Activated CD4-positive, alpha-beta T cell treated with anti-CD3 and anti-CD28 coated beads, Interleukin-2, Interleukin-6, amounts not matched to agents 100 ng/mL and 50 ng/mL, durations not matched to agents 16 hours and 8 hours (primary cell): ENCODE measurements at places on chromosomes 6 and 20.

DNA sequence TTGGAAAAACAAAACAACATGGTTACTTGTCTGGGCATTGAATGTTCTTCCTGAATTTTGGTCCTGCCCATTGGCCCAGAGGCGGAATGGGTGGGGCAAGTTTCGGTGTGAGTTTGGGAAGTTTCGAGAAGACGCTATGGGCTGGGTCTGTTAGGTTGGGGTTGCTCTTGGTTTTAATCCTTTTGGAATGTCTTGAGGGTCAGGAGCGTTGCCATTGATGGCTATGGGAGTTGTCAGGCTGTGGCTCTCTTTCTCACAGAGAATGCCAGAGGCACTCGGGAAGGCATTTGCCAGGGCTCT is 135.0 kb downstream of the LRRC1 start:
- DNase-seq = no peak

DNA sequence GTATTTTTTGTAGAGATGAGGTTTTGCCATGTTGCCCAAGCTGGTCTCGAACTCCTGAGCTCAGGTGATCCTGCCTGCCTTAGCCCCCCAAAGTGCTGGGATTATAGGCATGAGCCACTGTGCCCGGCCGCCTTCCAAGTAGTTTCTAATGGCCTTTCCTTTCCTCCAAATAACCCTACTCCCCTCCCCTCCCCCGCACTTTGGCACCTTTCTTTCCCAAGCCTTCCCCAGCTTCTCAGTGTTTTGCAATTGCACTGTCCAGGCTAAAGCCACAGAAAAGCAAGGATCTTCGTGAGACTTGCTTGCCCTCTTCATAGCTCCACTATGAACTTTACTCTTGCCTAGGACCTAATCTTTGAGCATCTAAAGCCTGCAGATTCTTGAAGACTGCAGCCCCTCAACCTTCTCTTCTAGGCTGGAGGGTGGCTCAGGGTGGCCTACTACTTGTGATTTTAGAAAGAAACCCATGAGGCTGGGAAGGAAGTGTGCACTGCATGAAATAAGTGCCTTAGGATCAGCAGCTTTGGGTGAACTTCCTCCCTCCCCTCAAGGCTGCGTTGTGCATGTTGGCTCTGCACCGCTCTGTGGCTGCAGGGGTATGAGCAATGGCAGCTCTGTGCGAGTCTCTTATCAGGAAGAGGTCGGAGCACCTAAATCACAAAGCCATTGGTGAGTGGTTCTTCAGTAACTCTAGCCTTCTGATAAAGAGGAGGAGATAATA is 152.4 kb upstream of the SNX9 start:
- no peak for DNase-seq

- no peak for DNase-seq
Observed at GRCh38 chr6:89139509-89140346, 6.1 kb upstream of the PM20D2 start.

DNA sequence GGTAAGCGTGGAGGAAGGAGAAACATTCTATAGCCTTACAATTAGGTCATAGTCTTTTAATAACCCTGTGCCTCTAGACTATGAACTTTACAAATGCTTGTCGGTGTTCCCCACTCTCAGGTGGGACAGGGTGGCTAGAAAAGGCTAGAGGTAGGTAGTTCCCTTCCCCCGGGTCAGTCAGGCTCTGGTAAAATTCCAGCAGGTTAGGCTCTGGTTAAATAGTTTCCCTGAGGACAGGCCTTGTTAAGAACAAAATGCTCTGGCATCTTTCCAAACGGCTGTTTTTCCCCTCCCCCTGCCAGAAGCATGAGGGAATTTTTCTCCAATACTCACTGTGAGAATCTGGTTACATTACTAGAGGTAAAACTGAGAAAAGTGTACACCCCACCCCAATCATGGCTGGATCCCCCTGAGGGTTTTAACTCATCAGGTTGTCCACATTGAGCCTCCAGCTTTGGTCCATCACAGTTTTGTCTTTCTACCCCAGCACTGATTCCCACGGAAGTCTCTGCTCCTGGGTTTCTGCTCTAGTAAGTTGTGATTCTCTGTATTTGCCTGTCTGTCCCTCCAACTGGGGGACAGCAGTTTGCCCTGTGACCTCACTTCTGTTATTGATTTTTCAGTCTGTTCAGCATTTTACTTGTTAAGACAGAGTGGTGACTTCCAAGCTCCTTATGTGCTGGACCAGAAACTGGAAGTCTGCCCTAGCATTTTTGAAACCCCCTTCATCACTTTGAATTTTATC is 84.7 kb upstream of the ADGRF1 start:
- no peak for DNase-seq

- DNase-seq = no peak
Observed at GRCh38 chr6:126051791-126052190, 65.5 kb downstream of the TRMT11 start.

DNA sequence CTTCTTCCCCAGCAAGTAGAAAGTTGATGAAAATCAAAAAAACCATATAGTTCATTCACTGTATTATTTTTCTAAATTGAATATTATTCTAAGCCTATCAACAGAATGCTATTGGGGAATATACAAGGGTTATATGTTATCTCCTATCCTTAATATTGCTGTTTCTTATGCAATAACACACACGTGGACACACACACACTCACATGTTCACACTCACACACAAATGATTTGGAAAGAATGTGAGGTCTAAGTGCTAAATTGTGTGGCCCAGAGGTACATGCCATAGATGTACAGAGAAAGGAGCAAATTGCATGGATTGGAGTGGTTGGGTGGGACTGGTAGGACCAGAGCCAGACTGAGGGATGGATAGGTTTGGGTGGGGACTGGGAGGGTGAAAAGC is 45.1 kb downstream of the RIOK1 start:
- DNase-seq = no peak

- DNase-seq = no peak
Observed at GRCh38 chr6:4610256-4610655, 165.9 kb upstream of the CDYL start.

GRCh38 chr20:57834306-57835073 is 124.7 kb upstream of the PMEPA1 start:
- DNase-seq = no peak

DNA sequence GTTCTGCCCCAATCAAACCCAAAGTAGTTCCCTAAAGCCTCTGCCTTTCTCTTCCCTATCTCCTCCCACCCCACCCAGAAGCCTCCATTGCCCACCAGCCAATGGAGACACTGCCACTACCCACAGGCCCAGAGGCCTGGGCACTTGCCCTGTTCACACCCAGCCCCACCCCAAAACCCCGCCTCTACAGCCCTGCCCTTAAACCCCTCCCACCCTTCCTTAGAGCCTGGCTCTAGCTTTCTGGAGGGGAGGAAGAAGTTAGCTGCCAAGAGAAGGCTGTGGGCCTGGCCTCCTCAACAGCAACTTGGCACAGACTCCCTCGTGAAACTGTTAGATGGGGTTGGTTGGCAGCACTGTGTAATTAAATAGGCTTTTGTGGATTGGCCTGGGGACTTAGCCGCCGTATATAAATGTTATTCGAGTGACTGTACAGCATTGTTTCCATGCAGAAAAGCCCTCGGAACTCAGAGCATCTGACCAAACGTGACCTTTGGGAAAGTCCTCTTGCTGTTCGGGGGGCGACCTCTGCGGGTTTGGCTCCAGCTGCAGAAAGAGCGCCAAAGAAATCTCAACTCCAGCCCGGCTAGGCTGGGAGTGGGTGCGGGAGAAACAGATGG is 31.4 kb downstream of the COL11A2 start:
- DNase-seq = peak; percentile 23

- no peak for DNase-seq
Observed at GRCh38 chr6:79461205-79461604, 76.0 kb downstream of the LCA5 start.

GRCh38 chr20:58478141-58478805 is 36.9 kb downstream of the APCDD1L start:
- DNase-seq = no peak

DNA sequence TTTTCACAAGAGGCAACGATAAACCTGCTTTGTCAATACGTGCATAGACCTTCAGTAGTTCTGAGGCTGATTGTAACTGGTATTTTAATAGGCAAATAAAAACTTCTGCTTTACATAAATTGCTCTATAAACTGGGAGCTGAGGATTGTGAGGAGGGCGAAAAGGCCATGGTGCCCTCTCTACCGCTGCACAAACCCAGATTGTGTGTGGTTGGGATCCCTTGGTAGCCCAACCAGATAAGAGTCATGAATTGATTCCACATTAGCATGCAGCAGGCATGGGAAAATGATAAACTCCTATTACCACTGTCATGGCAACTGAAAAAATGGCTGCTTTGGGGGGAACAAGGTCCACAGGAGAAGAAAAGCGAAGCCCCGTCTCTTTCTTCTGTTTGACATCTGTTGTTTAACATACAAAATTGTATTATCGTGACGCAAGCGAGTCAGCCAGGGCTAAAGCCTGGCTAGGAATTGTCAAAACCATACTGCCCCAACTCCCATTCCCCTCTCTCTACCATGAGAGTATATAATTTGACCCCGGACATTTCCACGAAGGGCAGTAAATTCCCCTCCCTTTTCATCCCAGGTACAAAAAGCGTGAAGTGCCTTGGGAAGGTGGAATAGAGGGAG is 157.8 kb upstream of the SALL4 start:
- no peak for DNase-seq

- no peak for DNase-seq
Observed at GRCh38 chr6:159203304-159204005, 34.3 kb downstream of the FNDC1 start.

DNA sequence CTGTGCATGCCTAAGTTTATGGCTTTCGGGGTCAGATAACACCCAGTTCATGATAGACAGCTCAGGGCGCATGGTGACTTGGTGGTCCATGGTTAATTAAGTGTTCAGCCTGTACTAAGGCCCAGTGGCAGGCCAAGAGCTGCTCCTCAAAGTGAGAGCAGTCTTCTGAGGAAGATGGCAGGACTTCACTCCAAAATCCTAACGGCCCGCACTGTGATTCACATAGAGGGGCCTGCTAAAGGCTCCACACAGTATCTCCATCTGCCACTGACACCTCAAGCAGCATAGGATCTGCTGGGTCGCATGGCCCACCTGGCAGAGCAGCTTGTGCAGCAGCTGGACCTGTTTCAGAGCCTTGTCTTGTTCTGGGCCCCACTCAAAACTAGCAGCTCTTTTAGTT is 10.6 kb upstream of the CST7 start:
- no peak for DNase-seq

DNA sequence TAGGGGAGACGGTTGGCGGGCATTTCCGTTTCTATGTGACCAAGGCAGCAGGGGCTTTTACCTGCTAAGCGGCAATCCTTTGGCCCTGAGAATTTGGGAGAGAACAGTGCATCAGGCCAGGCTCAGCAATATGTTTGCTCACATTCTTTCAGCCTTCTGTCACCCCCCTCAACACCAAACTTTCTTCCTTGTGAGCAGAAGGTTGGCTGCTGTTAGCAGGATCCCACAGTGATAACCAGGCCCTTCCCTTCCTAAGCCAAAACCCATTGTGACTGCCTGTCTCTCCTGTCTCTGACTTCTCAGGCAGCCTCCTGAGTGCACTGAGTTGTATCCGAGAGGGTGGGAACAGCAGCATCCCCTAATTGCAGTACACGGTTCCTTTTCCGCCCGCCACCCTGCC is 43.7 kb downstream of the STK35 start:
- DNase-seq = no peak

- peak; percentile 29 for DNase-seq
Observed at GRCh38 chr20:63056236-63057170, 49.7 kb upstream of the BHLHE23 start.

DNA sequence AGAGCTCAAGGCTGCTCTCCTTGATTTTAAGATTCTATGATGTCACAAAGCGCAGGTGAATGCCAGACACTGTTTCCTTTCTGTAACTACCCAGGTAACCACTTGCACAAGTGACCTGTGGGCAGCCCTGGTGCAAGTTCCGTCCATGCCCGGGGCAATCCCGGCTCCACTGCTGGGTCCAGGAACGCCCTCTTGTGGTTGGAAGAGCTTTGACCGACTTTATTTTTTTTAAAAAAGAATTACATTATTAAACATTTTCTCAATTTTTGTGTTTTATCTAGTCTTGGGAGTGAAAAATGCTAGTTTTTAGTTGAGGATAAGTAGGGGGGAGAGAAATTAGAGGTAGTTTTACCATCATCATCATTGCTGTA is 695.2 kb downstream of the QKI start:
- no peak for DNase-seq

GRCh38 chr6:411402-412145 is 20.0 kb downstream of the IRF4 start:
- DNase-seq = no peak

GRCh38 chr6:117194978-117195377 is 70.4 kb upstream of the VGLL2 start:
- no peak for DNase-seq

GRCh38 chr20:22473293-22473692 is 111.1 kb downstream of the FOXA2 start:
- DNase-seq = no peak

DNA sequence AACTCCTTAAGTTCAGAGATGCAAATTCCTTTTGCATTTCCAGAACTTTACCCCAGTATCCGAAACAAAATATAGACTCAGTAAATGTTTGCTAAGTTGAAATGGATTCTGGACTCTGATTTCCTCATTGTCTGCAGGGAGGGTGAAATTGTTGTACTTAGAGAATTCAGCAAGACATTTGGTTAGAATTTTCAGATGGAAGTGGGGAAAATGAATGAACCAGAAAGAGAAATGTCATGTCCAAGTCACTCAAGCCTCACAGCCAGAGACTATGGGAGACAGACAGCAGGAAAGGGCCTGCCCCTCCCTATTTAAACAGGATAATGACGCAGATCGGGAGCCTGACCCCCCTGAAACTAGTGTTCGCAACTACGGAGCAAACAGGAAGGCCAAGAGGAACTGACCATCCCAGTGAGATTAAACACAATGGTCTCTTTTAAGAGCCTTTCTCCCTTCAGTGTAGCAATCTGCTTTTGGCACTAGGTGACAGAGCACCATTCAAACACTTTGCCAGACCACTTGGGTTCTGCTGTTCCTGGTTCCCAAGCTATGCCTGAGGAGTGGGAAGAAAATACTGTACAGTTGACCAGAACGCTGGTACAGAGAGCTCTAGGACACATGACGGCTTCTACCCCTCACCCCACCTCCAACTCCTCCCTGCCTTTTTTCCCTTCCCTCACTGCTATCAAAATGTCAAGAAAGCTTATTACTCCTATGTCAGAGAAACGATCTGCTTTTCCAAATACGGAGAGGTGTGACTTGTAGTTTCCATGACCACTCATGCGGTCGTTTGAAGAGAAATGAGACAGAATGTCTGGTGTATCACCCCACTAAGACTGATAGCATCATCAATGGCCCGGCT is 13.7 kb downstream of the NEDD9 start:
- peak; percentile 42 for DNase-seq
